Endothelial cell (in vitro differentiated cells): ENCODE measurements at places on chromosomes 7 and 10.

DNA sequence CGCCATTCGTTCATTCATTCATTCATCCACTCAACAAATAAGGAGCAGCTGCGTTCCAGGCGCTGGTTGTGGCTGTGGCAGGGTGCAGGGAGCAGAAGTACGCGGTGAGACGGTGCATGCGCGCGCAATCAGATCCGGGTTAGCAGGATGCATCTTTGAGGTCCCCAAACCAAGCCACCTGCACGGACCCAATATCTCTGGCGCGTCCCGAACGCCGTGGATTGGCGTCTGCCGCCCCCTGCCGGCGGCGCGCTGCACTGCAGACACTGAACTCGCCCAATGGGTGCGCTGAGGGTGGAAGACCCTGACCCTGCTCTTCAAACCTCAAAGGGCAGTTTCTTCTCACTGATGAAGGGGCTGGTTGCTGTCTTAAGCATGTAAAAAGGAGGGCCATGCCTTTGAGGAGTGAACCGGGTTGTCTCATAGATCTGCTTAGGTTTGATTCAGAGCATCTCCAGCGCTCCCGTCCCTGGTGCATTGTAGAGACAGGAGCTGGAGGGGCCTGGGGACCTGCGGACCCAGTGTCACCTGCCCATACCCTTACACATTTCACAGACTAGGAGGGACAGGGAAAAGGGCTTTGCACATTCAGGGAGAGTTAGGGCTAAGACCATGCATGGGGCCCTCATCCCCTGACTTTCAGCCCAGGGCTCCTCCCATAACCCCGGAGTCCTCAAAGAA is 102.5 kb downstream of the RAMP3 start:
- DNase-seq, result peak; percentile 81

GRCh38 chr10:71126432-71126831 is 85.9 kb upstream of the UNC5B start:
- DNase-seq, result no peak

- no peak for DNase-seq
Measured at GRCh38 chr10:46516660-46517416, 39.6 kb downstream of the GPRIN2 start.

DNA sequence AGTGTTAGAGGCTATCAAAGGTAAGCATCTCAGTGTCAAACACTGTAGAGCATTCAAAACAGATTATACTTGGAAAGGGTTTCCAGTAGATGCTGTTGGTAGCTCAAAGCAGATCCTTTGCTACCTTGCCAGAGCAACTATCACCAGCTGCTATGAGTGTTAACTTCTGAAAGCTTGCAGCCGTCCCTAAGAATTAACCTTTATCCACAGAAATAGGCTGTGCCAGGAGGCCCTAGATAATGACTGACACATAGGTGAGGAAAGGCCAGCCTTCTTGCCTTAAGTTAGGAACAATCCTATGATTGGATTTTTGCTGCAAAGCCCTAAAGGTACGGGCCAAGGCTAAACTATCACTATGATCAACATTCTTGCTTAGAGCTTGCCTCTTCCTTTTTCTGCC is 263.2 kb downstream of the DGKB start:
- no peak for DNase-seq

- no peak for DNase-seq
Measured at GRCh38 chr10:49602380-49603023, 7.6 kb upstream of the SLC18A3 start.

GRCh38 chr7:101927802-101928201 is 110.4 kb downstream of the CUX1 start:
- DNase-seq, result peak; percentile 54

- no peak for DNase-seq
Measured at GRCh38 chr10:64528294-64529002, 1007.2 kb downstream of the REEP3 start.

DNA sequence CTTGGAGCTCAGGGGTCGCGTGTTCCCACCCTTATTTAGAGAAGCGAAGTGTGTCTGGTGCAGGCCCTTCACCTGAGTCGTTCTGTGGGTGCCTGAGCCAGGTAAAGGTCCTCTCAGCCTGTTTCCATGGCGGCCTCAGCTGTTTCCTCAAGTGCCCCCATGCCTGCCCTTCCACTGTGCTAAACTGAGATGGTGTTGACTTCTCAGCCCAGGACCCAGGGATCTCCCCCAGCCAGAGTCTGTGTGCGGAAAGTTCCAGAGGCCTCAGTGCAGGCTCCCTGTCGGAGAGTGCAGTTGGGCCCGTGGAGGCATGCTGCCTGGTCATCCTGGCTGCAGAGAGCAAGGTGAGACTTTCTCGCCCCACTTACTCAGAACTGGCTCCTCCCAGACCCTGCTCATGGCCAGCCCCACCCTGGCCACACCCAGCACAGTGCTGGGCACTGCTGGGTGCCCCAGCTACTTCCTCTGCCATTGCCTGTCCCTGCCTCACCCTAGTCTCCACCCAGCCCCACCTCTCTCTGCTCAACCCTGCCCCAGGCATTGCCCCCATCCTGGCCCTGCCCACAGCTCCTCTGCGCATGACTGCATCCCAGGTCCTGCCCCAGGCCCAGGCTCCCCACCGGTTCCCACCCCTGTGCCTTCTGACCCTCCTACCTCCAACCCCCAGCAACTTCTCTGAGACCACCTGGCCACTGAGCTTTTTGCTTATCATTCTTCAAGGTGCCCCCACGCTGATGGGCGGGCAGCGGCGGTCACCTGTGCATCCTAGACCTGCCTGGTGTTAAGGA is 20.3 kb downstream of the NACAD start:
- no peak for DNase-seq

- DNase-seq, result no peak
Measured at GRCh38 chr7:52877240-52877639, 158.2 kb upstream of the POM121L12 start.

GRCh38 chr7:25636871-25637283 is 408.6 kb upstream of the NPVF start:
- DNase-seq, result no peak

GRCh38 chr10:95542761-95543160 is 18.4 kb downstream of the SORBS1 start:
- no peak for DNase-seq

- DNase-seq, result no peak
Measured at GRCh38 chr7:3757059-3757458, 456.0 kb downstream of the SDK1 start.

- DNase-seq, result no peak
Measured at GRCh38 chr10:13816195-13816925, 229.6 kb downstream of the PRPF18 start.

- DNase-seq, result no peak
Measured at GRCh38 chr7:16320099-16320660, 101.2 kb downstream of the CRPPA start.

- DNase-seq, result peak; percentile 57
Measured at GRCh38 chr7:149598721-149599308, 101.2 kb upstream of the ZNF746 start.

DNA sequence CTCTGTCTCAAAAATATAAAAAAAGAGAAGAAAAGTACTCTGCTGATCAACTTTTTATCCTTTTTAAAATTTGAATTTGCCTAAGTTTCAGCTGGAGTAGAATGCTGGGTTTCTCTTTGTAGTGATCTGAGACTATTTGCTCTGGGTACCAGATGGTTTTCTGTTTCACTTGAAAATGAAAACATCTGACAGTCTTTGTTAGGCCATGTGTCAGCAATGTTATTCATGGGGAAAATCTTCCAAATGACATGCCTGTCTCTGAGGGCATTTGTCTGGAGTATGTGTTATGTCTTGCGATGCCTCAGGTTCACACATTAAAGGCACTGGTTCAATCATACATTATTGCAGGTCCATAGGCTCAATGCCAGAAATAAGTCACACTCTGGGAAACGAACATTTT is 175.3 kb upstream of the TMEM229A start:
- no peak for DNase-seq

DNA sequence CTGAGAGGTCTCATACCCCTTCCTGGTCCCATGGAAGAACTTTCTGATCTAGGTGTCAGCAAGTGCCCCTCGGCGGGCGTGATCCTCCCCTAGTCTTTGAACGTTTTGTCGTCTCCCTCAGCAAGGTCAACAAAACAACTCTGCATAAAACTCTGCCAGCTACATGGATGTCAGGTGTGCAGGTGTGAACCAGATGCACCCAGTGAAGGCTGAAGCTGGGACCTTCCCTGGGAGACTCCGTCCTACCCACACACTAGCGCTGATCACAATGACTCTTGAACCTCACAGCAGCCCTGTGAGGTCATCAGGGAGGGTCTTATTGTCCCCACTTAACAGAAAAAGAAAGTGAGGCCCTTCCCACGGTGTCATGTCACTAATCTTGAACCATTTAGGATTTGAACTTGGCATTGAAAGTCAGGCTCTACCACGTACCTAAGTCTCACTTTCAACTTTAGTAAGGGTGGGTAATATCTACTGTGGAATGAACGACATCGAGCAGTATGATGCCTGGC is 68.1 kb downstream of the VSTM4 start:
- DNase-seq, result no peak

DNA sequence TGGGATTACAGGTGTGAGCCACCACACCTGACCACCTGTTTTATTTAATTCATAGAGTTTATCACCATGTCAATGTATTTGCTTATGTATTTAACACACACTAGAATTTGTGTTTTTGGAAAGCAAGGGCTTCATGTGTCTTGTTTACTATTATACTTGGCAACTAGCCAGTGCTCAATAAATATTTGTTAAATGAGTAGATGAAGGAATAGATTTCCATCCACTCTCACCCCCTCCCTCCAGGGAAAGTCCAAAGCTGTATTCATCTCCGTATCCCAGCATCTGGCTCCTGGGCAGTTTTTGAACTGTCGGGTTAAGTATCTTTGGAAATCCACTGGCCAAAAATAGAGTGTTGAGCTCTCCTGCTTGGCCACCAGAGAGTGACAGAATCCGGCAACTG is 4.6 kb upstream of the RADIL start:
- DNase-seq, result no peak

GRCh38 chr10:60508037-60508436 is 118.4 kb upstream of the ANK3 start:
- DNase-seq, result no peak

DNA sequence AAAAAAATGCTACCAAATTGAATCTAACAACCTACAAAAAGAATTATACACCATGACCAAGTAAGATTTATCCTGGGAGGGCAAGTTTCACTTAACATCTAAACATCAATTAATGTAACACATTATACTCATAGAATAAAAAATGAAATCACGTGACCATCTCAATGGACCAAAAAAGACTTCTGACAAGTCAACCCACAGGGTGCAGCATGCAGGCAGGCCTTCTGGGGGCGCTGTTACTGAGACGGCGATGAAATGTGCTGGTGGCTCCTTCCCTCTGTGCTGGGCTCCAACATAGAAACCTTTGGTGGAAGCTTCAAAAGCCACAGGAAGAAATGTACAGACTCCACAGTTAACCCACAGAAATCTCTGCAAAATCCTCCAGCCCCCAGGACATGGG is 103.1 kb downstream of the INHBA start:
- DNase-seq, result peak; percentile 22

DNA sequence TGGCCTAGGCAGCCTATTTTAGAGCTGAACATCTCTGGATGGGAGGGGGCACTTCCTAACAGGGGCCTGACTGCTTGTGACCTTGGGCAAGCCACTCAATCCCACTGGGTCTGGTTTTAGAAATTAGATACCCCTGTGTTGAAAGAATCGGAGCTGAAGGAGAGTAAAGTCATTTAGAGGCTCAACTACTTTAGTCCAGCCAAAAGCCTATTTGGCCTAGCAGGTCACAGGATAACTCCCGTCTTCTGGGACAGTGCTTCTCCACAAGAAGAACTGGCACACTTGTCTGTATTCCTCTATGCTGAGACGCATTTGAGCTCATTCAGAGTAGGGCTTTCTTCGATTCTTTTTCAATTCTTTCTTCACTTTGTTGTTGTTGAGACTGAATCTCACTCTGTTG is 224.2 kb downstream of the CHCHD3 start:
- no peak for DNase-seq

GRCh38 chr7:119413314-119413805 is 859.6 kb upstream of the KCND2 start:
- no peak for DNase-seq

- peak; percentile 44 for DNase-seq
Measured at GRCh38 chr10:11610826-11611247, 613 bp downstream of the USP6NL start.

DNA sequence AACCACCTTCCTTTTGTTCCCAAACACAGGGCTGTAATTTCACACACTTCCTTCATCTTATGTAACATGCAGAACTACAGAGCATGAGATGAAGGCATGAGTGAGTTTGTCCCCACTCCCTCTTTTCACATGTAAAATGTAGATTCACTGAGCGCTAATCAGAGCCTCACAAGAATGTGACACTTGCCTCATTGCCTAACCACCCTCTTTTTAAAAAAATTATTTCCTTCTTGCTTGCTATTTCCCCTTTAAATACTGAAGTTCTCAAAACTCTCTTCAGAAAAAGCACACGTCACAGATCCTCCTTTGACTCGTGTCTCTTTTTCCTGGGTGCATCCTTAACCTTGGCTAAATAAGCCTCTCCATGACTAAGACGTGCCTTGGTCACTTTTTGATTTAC is 121.2 kb upstream of the TARP start:
- no peak for DNase-seq

DNA sequence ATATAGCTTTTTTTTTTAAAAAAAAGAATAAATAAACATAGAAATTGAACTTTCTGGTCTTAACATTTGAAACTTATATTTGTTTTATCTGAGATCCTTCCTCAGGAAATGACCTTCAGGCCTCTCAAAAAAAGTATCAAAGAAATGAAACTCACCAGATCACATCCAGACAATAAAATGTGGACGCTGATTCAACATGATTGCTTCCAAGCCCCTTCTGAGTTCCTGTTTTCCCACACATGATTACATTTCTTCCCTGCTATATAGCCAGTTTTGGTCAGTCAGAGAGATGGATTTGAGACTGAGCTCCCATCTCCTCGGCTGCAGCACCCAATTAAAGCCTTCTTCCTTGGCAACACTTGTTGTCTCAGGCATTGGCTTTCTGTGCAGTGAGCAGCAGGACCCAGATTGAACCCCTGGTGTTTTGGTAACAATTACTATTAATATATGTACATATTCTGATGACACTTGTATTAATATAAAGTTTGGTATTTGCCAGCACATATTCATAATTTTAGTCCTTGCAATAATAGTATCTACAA is 21.8 kb upstream of the SVIL start:
- no peak for DNase-seq

GRCh38 chr7:155066417-155066950 is 3.6 kb upstream of the HTR5A start:
- peak; percentile 22 for DNase-seq

DNA sequence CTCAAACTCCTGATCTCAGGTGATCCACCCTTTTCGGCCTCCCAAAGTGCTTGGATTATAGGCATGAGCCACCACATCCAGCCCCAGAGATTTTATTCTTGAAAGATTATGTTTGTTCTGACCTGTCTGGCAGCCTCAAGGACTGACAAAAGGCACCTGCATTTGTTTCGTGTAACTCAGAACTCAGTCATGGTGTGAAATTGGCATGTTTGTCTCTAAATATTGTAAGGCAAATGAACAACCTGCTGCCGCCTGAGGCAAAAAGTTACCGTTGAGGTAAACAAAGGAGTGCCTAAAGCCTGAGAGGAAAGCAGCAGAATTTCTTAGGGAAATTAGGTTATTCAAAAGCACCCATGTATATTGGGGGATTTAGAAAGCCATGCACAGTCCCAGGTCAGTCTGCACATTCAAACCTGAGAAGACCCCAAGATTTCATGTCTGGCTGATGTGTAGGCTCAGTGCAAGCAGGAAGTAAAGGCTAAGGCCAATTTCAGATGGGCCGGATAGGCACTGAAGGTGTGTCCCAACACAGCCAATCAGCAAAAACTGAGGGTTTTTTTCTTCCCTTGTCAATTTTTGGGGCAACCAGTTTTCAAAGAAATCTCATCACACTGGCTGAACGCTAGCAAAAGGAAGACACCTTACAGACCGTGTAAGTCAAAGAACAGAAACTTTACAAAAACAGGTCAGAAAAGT is 33.3 kb upstream of the HHEX start:
- DNase-seq, result no peak

GRCh38 chr7:30755384-30756154 is 3.6 kb downstream of the INMT start:
- DNase-seq, result no peak
